BE2C (cell line): ENCODE measurements at places on chromosomes 4 and X.
A peak's percentile ranks its signal among the peaks of the same experiment; 100 is the strongest.

DNA sequence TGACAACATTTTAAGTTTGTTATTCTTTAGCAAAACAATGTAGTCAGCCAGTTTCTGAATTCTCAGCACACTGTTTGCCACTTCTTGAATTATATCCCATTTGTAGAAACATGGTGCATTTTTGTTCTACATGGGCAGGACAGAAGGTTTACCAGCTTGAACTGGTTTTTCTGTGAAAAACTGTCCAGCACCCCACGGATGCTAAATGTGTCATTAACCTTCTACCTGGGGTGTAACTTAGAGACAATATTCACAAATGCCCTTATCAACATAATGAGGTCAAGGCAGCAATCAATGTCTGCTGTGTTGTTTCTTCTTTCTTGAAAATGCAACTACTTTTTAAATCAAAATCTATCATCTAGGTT lies 702.6 kb downstream of the CENPC start:
- DNase-seq = no peak

DNA sequence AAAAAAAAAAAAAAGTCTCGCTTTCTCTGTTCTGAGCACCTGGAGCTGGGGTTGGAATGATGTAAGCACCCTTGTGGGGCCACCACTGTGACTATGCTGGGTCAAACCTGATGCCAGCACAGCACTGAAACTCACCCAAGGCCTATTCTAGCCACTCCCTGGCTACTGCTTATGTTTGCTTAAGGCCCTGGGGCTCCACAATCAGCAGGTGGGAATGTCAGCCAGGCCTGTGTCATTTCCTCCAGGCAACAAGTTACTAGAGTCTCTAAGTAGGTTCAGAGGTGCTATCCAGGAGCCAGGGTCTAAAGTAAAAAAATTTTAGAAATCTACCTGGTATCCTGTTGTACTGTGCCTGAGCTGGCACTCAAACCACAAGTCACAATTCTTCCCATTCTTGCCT lies 1306.8 kb downstream of the STIM2 start:
- DNase-seq = no peak

DNA sequence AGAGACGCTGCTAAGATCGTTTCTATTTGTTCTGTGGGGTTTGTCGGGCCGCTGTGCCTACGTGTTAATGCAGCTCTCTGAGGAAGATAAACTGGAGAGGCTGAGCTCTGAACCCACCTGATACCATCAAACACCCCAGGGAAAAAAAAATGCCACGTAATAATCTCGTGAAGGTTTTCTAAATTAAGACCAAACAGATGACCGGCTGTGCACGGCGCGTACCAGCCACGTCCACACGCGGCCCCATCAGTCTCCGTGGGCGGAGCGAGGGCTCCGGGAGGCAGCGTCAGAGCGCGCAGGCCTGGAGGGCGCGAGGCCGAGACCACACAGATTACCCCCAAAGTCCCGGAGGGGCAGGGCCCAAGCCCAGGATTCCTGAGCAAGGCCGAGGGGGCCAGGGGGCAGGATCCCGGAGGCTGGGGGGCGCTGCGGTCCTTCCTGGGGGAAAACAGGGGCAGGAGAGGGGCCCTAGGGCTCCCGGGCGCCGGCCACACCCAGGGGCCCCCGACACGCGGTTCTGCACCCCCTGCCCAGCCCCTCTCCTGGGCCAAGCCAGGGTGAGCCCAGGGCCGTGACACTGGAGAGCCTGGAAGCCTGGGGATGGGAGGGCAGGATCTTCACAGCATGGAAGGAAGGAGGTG lies 91.9 kb downstream of the FAM53A start:
- DNase-seq = peak; percentile 4

GRCh38 chr4:34220601-34221000 lies 2023.7 kb downstream of the ARAP2 start:
- no peak for DNase-seq

DNA sequence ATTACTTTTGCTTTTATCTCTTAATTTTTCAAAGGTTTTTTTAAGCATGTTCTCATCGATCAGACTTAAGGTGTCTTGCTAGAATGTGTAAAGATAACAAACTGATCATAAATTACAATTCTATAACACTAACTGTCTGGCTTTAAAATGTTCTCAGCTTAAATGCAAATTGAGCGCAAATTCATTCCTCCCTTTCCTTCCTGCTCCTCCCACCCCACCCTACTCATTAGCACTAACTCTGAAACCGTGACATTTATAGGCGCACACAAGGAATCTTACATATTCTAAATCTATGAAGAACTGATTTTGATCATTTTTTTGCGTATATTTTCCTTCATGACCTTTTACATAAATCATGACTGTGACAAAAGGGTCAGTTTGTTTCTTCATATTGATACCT lies 590.0 kb upstream of the DIAPH2 start:
- no peak for DNase-seq

DNA sequence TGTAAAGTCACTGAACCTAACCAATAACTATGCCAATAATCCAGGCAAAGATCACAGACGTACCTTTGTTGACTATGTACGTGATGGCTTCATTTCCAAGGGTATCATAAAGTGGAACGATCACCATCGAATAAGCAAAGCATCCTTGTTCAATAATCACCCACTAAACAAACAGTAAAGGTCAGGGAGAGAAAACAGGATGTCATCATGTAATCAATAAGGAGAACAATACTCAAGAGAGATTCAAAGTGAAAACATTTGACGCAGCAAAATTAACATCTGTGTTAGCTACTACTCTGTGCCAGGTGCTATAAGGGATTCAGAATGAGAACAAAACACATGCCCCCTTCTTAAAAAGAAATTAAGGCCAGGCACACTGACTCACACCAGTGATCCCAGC lies 42.9 kb upstream of the CENPU start:
- DNase-seq = no peak

DNA sequence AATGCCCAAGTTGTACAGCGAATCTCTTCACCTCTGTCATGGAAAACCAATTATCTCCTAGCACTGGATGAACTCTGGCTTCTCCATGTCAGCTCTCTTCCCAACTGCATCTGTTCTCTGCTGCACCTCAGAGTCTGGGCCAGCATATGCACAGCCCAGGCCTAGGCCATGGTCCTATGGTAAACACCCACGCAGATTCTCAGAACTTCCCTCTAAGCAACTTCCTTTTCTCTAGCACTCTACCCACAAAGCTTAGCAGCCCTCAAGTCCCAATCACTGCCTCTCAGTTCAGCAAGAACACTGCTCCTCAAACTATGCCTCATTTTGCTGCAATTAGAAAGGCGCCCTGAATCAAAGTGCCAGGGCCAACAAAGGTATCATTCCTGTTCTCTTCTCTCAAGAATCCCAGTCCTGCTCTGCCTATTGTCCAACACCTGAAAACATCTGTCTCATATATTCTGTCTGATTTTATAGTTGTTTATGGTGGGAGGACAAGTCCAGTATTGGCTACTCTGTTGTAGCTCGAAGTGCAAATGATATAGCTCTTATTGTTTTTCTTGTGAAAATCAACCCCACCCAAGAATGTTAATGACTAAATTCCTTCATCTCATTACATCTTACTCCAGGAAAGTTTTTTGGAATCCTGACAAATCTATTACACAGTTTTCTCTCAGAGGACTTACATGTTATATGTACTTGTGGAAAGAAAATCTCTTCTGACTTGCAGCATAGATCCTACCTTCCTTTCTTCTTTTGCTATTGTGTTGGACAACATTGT lies 85.4 kb downstream of the DCHS2 start:
- no peak for DNase-seq

- no peak for DNase-seq
Measured at GRCh38 chr4:39056023-39056422, 6.0 kb upstream of the KLHL5 start.

GRCh38 chrX:109036624-109037023 lies 300.3 kb upstream of the IRS4 start:
- no peak for DNase-seq

DNA sequence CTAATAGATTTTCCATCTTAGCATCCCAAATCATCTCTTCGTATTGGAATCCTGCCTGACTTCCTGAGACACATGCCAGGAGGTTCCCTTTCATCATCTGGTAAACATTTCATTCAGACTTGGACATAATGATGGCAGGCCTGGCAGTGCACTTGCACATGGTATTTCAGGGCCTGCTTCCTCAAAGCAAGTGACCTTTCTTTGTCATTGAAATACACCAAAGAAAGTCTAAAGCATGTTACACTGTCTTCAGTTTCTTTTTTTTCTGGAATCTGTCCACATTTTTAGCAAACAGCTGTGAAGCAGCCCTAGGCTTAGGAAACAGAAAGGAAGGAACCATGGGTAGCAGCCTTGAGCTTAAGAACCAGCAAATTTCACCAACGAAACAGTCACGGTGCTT lies 205.9 kb upstream of the VCX start:
- no peak for DNase-seq

DNA sequence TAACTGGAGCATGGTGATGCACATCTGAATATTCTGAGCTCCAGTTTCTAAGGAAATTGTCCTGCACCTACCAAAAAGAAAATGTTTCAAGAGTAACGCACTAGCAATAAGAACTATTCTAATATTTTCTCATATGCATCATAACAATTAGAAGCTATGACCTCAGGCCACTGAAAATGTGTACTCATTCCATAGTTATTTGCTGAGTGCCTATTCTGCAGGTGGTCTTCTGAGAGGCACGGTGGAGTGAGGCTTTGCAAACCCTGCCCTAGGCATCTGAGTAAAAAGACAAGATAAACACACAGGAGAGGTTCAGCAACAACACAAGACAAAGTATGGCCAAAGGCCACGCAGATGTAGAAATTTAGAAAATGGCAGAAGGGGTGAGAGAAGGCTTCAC lies 23.7 kb downstream of the SLC10A6 start:
- no peak for DNase-seq

GRCh38 chr4:166838975-166839614 lies 395.2 kb downstream of the SPOCK3 start:
- DNase-seq = no peak

GRCh38 chrX:11171956-11172355 lies 60.8 kb downstream of the HCCS start:
- DNase-seq = no peak

DNA sequence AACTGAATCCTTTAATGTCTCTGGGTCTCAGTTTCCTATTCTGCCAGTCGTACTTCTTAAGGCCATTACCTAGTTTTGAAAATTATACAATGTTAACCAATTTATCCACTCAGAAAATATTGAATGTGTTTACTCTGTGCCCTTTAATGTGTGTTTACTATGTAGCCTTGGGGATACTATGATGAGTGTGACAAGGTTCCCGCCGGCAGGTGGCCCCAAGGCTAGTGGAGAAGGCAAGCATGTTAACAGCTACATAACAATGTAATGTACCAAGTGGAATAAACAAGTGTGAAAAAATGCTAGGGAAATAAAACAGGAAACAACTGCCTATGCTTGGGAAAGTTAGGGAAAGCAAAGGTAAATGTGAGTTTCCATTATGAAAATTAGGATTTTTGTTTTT lies 187.3 kb upstream of the MBNL3 start:
- DNase-seq = no peak

DNA sequence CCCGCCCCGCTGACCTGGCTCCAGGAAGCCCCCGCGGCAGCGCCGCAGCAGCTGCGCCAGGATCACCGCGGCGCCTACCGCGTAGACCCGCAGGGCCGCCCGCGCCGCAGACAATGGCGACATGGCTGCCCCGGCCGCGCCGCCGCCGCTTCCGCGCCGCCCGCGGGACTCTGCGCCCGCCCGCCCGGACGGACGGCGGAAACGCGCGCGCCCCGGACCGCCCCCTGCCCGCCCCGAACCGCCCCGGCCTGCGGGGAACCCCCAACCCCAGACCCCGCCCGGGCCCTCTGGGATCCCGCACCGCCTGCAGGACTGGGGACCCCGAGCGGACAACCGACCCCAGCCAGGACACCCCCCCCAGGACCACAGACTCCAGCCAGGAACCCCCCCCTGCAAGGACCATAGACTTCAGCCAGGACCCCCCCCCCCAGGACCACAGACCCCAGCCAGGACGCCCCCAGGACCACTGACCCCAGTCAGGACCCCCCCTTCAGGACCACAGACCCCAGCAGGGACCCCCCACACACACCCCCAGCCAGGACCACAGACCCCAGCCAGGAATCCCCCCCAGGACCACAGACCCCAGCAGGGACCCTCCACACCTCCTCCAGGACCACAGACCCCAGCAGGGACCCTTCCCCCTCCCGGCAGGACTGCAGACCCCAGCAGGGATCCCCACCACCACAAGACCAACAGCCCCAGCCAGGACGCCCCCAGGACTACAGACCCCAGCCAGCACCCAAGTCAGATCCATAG lies at the start of the genes DHRSX and ZBED1:
Gene DHRSX (minus strand): TSS at position 174 of the 756 bp plus-strand sequence. CDS start 51 bp downstream, at position 123.
Gene ZBED1 (minus strand): TSS at position 174 of the 756 bp plus-strand sequence. CDS start 10,257 bp downstream, outside the sequence.
- DNase-seq = no peak

GRCh38 chr4:723751-724530 lies 18.3 kb downstream of the PCGF3 start:
- no peak for DNase-seq

DNA sequence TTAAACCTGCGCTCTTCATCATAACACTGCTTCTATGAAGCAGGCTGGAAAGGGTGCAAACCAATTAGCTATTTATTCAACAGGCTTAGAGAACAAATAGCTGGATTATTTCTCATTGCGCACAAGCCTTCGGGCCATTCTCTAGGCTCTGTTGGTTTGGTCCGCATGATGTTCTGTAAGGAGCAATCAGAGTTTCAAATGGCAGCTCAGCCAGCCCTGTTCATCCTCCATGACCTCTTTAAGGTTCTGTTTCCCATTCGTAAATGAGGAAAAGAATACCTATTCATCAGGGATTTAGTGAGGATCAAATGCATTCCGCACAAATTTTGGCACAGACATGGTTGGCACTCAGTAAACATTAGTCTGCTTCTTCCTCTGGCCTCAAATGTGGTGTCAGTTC lies 15.5 kb upstream of the GPM6A start:
- DNase-seq = no peak

DNA sequence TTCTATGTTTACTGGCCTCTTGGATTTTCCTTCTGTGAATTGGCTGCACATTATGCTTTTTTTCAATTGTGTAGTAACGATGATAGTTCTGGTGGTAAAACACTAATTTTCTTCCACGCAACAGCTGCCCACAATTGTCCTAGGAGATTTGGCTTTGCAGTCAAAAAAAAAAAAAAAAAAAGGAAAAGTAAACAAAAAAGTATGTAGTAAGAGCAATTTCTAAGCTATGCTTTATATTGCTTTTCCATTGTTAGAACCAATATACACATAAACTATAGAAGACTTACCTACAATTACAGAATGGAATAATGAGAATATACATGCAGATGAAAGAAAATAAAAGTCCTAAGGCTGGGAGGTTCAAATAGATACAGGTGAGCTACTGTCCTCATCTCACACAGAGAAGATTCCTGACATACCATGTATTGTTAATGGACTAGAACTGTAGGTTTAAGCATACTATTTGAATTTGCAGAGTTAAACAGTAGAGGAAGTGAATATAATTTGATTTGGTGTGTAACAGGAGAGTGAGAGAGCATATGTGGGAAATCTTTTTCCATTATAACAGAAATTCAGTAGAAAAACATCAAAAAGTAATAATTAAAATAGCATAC lies 976.2 kb downstream of the RAB28 start:
- DNase-seq = no peak

- peak; percentile 82 for DNase-seq
Measured at GRCh38 chr4:1899149-1900086, 28.2 kb downstream of the NSD2 start.

DNA sequence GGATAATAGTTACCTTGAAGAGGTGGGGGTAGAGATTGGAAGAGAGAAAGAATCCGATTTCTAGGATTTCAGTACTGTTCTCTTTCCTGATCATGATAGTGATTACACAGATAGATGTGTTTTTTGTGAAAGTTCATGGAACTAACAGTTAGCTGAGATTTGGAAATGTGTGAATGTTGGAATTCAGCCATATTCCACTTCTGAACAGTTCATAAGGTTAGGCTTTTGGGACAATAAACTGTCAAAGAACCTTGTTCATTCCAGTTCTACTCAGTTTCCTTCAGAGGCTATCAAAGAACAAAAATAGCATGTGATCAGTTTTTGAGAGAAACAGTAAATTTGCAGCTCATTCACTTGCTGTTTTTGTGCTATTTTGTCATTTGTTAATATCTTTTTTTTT lies 43.6 kb downstream of the RUFY3 start:
- no peak for DNase-seq
